Fibroblast of the aortic adventitia (primary cell): ENCODE measurements at places on chromosomes 5 and 9. TPM values are rescaled to one million over a fixed set of nuclear protein-coding genes. Genes with fewer than 3 reads are reported as not detected.

GRCh38 chr5:72268753-72269410 lies 51.2 kb downstream of the MRPS27 start:
- DNase-seq = peak; percentile 54

DNA sequence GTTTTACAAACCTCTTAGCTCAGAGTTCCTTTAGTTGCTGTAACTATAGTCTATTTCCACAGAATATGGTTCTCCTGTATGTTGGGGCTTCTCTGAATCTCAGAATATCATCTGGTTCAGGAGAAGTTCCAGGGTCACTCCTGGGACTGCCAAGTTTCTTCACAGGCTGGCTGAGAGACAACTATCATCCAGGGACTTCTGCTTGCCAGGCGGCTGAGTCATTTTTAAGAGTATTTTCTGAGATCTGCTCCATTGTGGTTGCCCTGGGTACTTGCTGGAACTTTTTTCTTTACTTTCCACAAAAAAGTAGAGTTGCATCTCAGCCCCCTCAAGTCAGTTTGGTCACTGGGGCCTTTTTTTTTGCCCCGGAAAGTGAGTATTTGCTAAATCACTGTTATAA lies 566.5 kb downstream of the LRRC70 start:
- peak; percentile 50 for DNase-seq

DNA sequence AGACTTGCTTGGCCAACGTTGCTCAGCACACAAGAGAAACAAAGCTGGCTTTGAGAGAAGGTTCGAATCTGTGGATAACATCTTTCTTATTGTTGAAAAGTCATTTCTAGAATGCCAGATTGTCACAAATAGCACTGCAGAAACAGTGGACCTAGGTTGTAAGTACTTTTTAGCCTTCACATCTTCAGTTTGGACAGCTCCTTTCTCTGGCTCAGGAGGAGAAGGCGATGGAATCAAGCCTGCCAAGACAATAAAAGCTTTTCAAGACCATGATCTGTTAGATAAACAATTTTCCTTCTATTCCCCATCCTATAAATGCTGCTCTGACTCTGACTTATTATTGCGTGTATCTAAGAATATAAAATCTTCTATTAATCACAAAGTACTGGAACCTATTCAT lies 615.2 kb upstream of the SEMA6A start:
- no peak for DNase-seq

- no peak for DNase-seq
Observed at GRCh38 chr5:122810405-122810804, 35.0 kb upstream of the SNX24 start.

DNA sequence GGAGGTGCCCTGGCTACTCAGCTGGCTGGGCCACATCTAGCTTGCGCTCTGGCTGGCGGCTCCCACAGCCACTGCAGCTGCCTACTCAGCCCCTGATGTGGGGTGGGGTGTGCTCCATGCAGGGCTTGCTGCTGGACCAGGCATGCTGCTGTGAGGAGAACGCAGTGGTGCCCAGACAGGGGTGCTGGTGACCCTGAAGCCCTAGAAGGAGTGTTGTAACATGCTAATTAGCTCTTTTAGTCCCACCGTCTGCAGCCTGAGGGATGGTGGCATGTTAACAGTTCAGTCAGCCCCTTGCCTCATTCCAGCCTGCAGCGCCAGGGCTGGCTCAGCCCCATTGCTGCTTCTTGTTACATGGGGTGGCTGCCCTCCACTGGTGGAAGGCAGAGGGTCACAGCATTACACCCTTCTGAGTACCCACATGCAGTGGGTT lies 642.3 kb downstream of the DMRTA1 start:
- peak; percentile 6 for DNase-seq

GRCh38 chr5:74765201-74765600 lies 1.7 kb downstream of the GFM2 start:
- DNase-seq = no peak

- DNase-seq = no peak
Observed at GRCh38 chr5:160773646-160774410, 78.2 kb downstream of the ATP10B start.

DNA sequence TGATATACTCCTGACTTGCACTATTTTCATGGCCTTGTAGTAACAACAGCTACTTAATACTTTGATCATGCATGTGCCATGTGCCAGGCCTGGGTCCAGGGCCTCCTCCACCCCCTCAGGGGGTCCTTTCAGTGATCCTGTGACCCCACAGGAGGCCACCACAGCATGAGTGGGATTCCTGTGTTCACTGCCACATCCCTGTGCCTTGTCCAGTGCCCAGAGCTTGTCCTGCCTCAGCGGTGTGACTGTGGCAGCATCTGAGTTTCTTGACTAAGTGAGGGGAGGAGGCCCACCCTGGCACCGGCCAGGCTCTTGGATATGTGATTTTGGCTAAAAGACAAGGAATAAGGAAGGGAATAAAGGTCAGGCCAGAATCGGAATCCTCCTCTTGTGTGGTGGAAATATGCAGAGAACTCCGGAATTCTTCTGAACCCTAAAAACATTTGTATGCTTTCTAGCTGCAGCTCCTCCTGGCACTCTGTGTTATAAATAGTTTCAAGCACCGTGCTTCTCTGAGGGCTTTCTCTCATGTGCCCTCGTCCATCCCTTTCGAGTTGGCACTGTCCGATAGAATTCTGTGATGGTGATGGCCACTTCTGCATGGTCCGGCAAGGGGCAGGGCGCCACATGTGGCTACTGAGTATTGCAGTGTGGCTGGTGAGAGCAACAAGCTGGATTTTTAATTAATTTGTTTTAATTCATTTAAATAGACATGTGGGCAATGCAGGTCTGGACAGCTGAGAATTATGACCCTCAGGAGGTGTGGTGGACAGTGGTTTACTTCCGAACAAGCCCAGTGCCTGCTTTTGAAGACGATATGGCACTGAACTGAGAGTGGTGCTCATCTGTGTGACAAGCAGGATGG lies 31.8 kb downstream of the TENT4A start:
- no peak for DNase-seq

- DNase-seq = no peak
Observed at GRCh38 chr5:64972591-64972990, 203.9 kb downstream of the CWC27 start.

SHOC1 gene
- 0.09 TPM in 1 of 2 replicates, not detected in the other for total RNA-seq

GKAP1 gene
- total RNA-seq = 1.4 and 2.2 TPM in 2 replicates
